ENCODE measurements at places on chromosomes 5 and 9.

DNA sequence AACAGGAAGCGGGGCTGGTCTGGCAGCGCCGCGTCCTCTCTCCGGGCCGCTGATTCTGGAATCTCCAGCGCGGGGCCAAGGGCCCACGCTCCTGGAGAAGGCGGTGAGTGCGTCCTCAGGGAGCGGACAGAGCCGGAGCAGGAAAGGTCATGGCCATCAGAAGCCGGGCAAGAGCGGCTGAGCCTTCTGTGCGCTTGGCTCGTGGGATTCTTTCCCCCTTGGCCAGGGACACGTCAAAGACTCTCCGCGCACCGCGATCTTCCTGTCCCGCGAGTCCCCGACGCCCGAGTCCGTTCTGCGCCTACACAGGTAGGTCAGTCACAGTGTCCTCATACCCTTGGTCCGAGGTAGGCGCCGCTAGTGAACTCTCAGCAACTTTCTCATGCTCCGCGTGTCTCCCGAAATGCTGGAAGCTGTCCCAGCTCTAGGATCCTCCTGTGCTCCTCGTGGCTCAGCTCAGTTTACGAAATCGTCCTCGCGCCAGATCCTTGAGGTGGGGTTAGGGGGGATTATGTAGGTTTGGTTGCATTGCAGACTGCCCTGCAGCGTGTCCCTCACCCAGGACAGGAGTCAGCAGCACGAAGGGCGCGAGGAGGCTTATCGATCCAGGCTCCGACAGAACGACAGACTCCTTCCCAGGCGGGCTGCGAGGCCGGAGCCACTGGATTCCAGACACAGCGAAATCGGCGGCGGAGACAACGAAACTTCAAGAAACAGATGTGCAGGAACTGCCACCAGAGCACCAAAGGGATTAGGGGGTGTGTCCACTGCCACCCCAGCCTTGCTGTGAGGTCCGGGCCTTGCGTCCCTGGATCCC is 8.7 kb downstream of the LHX6 start:
- DNase-seq, result no peak

DNA sequence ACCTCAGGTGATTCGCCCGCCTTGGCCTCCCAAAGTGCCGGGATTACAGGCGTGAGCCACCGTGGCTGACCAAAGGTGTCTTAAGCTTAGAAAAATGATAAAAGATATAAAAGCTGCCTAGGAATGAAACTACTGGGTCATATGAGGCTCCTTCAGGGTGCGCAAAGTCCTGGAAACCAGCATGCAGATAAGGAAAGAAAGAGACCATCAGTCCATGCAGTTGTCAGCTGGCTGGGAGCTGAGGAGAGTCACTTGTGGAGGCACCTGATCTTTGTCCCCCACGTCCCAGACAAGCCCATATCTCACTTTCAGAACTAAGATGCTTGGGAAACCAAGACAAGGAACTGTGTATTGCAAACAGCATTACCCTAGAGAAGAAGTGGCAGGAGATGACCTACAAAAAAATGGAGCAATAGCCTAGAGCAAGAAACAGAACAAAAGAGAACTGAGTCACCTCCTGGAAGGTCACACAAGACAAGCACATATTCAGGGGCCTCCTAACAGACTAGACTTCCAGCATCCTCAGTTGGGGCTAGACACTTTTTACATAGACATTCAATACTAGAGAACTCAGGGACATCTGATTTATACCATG is 2.8 kb upstream of the CCDC125 start:
- no peak for DNase-seq

- DNase-seq, result no peak
These were observed 82.1 kb downstream of the GIN1 start for GRCh38 chr5:103037673-103038455.

DNA sequence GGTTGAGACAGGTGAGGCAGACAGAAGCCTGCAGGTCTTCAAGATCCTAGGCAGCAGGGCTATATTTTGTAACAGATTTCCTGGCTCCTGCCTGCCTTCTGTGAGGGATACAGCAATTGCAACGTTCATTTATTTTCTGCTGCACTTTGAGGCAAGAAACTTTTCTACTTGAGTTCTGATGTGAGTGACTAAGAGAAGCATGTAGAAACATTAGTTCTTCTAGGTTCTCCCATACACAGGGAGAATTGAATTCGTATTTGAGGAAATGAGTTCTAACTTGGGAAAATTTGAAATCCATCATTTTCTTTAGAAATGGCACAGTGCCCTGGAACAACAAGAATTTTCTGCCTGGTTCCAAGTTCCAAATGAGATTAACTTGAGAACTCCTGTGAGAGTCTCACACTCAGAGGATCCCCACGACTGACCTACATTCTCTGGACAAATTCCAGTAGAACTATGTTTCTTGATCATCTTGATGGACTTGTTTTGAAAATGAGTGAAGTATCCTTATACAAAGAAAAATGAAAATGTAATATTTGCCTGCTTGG is 15.0 kb downstream of the MAMDC2 start:
- DNase-seq, result no peak

DNA sequence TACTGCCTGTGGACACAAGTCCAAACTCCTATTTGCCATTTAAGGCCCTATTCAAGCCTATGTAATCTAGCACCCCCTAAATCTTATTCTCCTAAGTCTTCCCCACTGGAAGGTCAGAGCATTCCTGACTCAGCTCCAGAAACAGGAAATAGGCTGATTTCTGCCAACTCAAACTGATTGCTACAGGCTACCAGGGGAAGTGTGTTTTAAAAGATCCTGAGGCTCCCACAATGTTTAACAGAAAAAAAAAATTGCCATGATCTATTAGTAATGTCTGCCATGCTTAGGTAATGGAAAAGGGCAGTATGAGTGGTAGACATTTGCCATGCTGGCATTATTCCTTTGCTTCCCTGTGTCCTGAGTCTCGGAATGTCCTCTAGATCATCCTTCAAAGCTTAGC is 65.8 kb upstream of the BRINP1 start:
- DNase-seq, result no peak

DNA sequence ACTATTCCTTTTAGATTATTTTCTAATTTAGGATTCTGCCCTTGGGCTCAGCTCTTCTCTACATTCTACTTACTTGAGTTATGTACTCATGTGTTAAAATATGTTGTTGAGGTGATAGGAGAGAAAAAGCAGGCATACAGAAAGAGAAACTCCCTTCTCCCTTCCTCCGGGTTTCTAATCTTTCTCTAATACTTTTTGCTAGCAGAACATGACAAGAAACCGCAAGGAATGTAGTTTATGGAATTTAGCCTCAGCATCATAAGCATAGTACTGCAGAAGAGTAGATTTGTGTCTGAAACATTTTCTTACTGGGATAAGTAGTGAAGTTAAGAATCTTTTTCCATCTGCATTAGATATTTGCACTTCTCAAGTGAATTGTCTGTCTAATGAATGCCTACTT is 139.5 kb upstream of the CYLC2 start:
- no peak for DNase-seq

GRCh38 chr9:37191403-37192089 is 71.2 kb downstream of the ZCCHC7 start:
- DNase-seq, result no peak

DNA sequence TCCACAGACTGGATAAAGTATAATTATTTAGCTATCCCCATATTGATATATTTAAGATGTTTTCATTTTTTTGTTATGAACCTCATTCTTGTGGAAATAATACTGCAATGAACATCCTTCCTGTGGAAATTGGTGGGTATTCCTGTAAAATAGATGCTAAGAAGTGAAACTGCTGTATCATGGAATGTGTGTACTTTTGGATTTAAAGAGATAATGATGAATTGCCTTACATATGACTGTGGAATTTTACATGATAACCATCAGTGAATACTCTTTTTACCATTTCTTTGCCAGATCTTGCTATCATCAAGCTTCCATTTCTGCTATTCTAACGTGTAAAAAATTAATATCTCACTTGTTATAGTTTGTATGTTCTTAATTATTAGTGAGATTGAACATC is 847.9 kb downstream of the EFNA5 start:
- no peak for DNase-seq

Measured in stimulated activated CD4-positive, alpha-beta T cell treated with anti-CD3 and anti-CD28 coated beads, Interleukin-1b, Interleukin-23, amount 100 ng/mL, for 48 hours (primary cell).